ENCODE measurements at places on chromosomes 4 and X. TPM values are rescaled to one million over a fixed set of nuclear protein-coding genes. Genes with fewer than 3 reads are reported as not detected.

The BCORL1 gene
- 14.2 TPM for total RNA-seq

The CT45A1 gene
- total RNA-seq = not detected

The REPS2 gene
- 1.4 TPM for total RNA-seq

The NMU gene
- not detected for total RNA-seq

The SERTM2 gene
- total RNA-seq = not detected

The CRLF2 gene
- total RNA-seq = 0.19 TPM

The HMGN5 gene
- total RNA-seq = 1.8 TPM

The SHISA3 gene
- not detected for total RNA-seq

The DMRTC1B gene
- total RNA-seq = 0.70 TPM

The CPXCR1 gene
- not detected for total RNA-seq

The EFHC2 gene
- 1.9 TPM for total RNA-seq

The TCEAL6 gene
- total RNA-seq = not detected

The GCNA gene
- total RNA-seq = 11.4 TPM

The PLXNB3 gene
- total RNA-seq = not detected

The PNMA6F gene
- total RNA-seq = not detected

The SSX2B gene
- total RNA-seq = not detected

The NEUROG2 gene
- total RNA-seq = not detected

The RWDD4 gene
- total RNA-seq = 13.8 TPM

The NPY2R gene
- not detected for total RNA-seq

The JADE3 gene
- total RNA-seq = 0.44 TPM

The PAGE4 gene
- not detected for total RNA-seq

The PDHA2 gene
- total RNA-seq = not detected

The POU3F4 gene
- total RNA-seq = not detected

The PCDH18 gene
- not detected for total RNA-seq

The GC gene
- not detected for total RNA-seq

The EGFL6 gene
- total RNA-seq = not detected

The SGCB gene
- total RNA-seq = 7.4 TPM

The F9 gene
- total RNA-seq = not detected

The GYG2 gene
- total RNA-seq = not detected

The NPY5R gene
- not detected for total RNA-seq

The COL4A5 gene
- total RNA-seq = not detected

The KIAA1210 gene
- total RNA-seq = not detected

The DUX4 gene
- total RNA-seq = not detected

The USP51 gene
- total RNA-seq = 2.7 TPM

The EBP gene
- total RNA-seq = 35.9 TPM
